ENCODE measurements at places on chromosomes 1 and 21. TPM values are rescaled to one million over a fixed set of nuclear protein-coding genes. Genes with fewer than 3 reads are reported as not detected.

The GBP5 gene
- under 0.01 TPM for total RNA-seq

The FAM151A gene
- not detected for total RNA-seq

The ADORA3 gene
- total RNA-seq: under 0.01 TPM

The SH2D1B gene
- not detected for total RNA-seq

The CHD5 gene
- total RNA-seq: under 0.01 TPM

The RALGPS2 gene
- 46.1 TPM for total RNA-seq

The NPR1 gene
- total RNA-seq: 11.7 TPM

The NR1I3 gene
- total RNA-seq: not detected

The CFHR2 gene
- not detected for total RNA-seq

The CHML gene
- total RNA-seq: 26.0 TPM

The LRRIQ3 gene
- total RNA-seq: under 0.01 TPM

The TRIM67 gene
- not detected for total RNA-seq

The TRIM45 gene
- 0.98 TPM for total RNA-seq

The HFM1 gene
- total RNA-seq: 0.86 TPM

The GSTM5 gene
- under 0.01 TPM for total RNA-seq

Measured in vein endothelial cell (primary cell).